ENCODE measurements at places on chromosomes 1 and 21.
A peak's percentile ranks its signal among the peaks of the same experiment; 100 is the strongest.

- no peak for DNase-seq
Observed at GRCh38 chr21:34534522-34534921, 22.5 kb upstream of the KCNE1 start.

GRCh38 chr1:54994355-54994990 is 4.3 kb upstream of the BSND start:
- no peak for DNase-seq

DNA sequence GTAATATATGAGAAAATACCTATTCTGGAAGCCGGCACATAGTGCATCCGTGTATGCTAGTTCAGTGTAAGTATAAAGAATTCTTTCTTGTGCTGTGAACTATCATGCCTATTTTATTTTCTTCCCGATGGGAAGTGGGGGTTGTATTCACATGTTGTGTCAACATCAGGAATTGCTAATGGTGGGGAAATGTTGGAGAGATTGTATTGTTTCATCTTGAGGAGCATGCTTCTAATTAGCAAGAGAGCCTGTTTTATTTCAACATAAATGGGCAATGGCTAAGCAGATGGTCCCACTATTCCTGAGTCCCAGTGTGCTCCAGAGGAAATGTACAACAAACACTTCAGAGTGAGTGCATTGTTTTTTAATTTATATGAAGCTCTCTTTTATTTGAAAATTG is 485.2 kb downstream of the PLPP3 start:
- DNase-seq = no peak

- no peak for DNase-seq
Observed at GRCh38 chr1:165882168-165882837, 54.9 kb downstream of the UCK2 start.

GRCh38 chr1:32774950-32775634 is 42.1 kb downstream of the YARS1 start:
- peak; percentile 29 for DNase-seq

DNA sequence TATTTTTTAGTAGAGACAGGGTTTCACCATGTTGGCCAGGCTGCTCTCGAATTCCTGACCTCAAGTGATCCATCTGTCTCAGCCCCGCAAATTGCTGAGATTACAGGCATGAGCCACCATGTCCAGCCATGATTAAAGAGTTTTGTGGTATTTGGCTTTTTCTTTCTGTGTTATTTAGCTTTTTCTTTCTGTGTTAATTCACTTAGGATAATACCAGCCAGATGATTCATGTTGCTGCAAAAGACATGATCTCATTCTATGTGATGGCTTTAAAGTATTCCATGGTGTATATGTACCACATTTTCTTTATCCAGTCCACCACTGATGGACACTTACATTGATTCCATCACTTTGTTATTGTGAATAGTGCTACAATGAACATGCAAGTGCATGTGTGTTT is 1135.2 kb downstream of the AMY1C start:
- no peak for DNase-seq

- DNase-seq = no peak
Observed at GRCh38 chr1:203177470-203178039, 1.9 kb upstream of the MYBPH start.

DNA sequence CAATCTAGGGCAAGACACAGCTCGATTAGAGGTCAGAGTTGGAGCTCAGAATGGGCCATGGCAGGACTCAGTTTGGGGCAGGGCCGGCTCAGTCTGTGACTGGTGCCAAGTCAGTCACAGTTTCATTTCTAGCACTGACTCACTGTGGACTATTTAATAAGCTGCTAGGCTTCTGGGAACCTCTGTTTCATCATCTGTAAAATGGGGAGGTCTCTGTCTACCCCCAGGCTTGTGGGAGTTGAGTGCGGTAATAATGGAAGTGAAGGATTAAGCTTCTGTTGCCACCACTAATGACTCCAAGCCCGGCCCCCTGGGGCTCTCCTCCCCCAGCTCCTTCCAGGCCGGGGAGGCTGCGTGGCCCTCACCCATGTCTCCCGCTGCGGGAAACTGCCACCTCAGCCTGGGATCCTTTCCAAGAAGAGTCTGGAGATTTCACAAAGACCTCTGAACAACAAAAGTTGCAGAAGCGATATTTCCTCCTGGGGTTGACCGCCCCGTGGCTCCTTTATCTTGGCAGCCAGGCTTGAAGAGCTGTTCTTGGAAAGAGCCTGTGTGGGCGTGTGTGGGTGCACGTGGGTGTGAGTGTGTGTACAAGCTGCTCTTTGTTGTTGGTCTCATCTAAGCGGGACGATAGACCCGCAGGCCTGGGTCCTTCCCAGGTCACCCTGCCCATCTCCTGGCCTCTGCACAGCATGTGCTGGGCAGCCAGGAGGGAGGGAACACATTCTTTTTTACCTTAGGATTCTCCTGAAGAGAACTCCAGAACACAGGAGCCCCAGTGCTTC is 29.1 kb downstream of the KNCN start:
- DNase-seq = peak; percentile 66

DNA sequence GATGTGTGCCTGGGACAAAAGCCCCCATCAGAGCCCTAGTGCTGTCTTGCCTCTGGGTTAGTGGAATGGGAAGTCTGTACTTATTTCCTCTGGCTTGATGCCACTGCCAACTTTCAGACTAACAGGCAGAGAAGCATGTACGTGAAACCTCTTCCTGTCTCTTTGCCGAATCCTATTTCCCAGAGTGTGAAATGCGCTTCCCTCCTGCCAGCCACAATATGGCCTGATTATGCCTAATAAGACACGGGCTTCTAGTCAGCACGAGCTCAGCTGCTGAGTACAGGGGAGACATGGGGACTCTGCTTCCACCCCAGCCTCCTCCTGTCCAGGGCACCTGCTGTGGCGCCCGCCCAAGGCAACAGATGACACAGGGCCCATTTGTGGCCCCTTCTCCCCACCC is 111.4 kb downstream of the KCND3 start:
- DNase-seq = no peak

DNA sequence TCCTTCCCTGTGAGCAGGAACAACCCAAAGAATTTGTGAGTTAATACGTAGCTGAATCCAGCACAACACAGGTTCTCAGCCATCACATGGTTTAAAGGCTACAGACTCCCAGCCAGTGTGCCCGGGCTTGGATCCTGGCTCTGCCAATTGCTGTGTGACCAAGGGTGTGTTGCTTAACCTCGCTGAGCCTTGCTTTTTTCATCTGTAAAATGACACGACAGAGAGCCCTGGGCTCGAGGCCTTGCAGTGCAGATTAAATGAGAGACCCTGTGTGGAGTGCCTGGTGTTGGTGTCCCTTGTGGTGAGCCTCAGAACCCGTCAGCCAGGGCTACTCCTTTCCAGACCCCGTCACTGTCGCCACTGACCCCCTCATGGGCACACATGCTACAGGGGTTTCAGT is 39.4 kb downstream of the CHAF1B start:
- no peak for DNase-seq

DNA sequence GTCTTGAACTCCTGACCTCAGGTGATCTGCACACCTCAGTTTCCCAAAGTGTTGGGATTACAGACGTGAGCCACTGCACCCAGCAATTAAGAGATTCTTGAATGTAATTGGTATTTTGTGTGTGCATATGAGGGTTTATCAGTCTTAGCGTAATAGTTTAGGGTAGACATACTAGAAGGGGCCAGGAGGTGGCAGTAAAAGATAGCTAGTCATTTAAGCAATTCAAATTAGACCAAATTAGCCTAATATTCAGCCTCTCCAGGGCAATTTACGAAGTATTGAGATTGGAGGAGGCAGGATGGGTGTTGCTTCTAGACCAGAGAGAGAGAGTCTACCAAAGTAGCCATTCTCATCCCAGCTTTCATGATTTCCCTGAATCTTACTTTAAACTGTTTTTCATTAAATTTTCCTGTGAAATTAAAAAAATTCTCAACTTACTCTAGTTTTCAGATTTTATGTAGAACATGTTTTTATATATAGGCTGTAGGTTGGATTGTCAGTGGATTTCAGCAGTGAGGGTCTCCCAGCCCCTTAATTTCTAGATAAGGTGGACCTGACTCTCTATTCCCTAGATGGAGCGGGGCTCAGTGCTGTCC is 119.7 kb downstream of the HHAT start:
- peak; percentile 14 for DNase-seq

DNA sequence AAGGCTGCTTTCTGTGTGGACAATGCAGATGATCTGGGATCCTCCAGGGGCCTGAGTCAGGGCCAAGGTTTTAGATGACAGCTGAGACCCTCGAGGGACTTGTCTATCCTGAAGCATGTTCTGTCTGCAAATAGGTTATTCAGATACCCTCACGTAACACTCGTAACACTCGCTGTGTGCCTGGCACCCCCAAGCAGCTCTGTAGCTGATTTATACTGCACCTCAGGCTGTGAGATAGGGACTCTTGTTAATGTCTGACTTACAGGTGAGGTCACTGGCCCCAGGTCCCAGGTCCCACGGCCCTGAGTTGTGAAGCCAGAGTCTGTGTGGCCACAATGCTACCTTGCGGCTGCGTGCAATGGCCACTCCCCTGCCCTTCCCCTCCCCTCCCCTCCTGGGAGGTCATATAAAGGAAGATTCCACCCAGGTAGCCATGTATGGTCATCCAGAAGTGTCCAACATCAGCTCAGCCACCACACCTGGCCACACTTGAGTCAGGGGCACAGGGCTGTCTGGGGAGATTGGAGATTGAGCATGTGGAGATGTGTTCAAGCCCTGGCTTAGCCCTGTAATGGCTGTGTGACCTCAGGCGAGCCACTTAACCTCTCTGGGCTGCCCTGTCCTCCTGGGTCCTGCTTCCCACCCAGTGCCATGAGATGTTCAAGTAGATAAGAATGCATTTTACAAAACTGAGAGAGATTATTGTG is 687.7 kb downstream of the MATN1 start:
- DNase-seq = no peak

GRCh38 chr1:186880982-186881381 is 52.2 kb downstream of the PLA2G4A start:
- DNase-seq = no peak

GRCh38 chr1:34885405-34886247 is 26.1 kb upstream of the SMIM12 start:
- DNase-seq = peak; percentile 57

DNA sequence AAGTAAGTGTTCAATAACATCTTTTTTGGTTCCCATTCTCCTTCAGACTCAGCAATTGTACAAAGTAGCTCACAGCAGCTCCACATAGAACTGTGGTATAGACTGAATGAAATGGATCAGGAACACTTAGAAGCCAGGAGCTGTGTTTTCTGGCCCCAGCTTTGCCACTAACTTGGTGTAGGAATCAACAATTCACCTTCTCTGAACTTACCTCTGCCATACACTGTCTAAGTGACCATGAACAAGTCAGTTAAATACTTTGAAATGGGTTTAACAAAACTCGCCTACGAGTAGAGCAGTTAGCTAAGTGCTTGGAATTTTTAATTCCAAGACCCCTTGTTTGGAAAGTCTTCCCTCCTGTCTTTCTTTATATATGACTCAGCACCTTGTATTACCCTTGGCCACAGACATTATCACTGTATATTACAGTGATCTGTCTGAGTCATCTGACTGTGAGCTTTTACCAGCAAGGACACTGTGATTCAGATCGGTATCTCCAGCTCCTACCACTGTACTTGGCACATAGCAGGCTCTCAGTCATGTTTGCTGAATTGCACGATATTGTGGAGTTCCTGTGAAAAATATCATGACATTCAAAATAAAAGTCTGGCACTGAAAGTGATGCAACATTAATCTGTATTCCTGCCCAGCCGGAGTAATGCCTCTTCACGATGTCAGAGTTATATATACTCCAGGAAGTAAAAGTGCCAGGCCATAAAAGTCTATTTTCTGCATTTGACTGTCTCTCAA is 101.7 kb upstream of the BEND5 start:
- DNase-seq = no peak

- no peak for DNase-seq
Observed at GRCh38 chr1:218351391-218352074, 6.4 kb downstream of the TGFB2 start.

GRCh38 chr1:8871539-8871935 is 6.9 kb downstream of the ENO1 start:
- no peak for DNase-seq

DNA sequence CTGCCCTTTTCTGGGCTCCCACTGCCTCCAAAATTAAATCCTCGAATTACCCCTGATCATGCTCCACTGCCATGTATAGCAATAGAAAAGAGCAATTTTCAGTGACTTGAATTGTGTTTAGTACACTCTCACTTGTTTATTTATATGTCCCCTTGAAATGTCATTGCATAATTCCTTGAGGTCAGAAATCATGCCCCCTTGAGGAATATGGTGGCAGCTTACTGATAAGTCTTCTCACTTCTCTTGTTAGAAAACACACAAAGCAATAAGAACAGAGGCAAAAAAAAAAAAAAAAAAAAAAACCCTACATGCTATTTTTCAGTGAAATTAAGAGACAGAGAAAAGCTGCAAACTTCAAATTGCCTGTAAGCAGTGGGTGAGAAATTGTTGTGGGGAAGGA is 37.5 kb downstream of the GPR88 start:
- no peak for DNase-seq

DNA sequence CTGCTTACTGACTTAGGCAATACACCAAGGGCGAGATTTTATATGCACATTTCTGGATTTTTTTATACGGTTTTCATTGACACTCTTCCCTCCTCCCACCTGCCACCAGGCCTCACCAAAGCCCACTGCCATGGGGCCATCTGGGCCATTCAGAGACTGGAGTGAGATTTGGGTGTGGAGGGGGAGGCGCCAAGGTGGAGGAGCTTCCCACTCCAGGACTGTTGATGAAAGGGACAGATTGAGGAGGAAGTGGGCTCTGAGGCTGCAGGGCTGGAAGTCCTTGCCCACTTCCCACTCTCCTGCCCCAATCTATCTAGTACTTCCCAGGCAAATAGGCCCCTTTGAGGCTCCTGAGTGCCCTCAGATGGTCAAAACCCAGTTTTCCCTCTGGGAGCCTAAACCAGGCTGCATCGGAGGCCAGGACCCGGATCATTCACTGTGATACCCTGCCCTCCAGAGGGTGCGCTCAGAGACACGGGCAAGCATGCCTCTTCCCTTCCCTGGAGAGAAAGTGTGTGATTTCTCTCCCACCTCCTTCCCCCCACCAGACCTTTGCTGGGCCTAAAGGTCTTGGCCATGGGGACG is 57.9 kb downstream of the LACTBL1 start:
- no peak for DNase-seq

GRCh38 chr1:201180901-201181300 is 9.7 kb upstream of the IGFN1 start:
- DNase-seq = no peak

- no peak for DNase-seq
Observed at GRCh38 chr1:186736971-186737685, 56.9 kb upstream of the PTGS2 start.

GRCh38 chr1:78224861-78225552 is 179.2 kb downstream of the GIPC2 start:
- no peak for DNase-seq

GRCh38 chr21:45982092-45982757 is 655 bp downstream of the COL6A1 start:
- no peak for DNase-seq

- no peak for DNase-seq
Observed at GRCh38 chr1:80293818-80294217, 1287.3 kb upstream of the ADGRL4 start.

- no peak for DNase-seq
Observed at GRCh38 chr1:113818578-113818977, 6.3 kb upstream of the RSBN1 start.

- DNase-seq = no peak
Observed at GRCh38 chr1:241423541-241424479, 66.8 kb upstream of the RGS7 start.

GRCh38 chr1:87218618-87219017 is 110.1 kb upstream of the LMO4 start:
- no peak for DNase-seq

GRCh38 chr1:198775606-198776005 is 136.8 kb downstream of the PTPRC start:
- DNase-seq = no peak
